ENCODE measurements at places on chromosomes 11 and 22.

GRCh38 chr11:12864316-12865156, 144.6 kb upstream of the RASSF10 start:
- no peak for DNase-seq

DNA sequence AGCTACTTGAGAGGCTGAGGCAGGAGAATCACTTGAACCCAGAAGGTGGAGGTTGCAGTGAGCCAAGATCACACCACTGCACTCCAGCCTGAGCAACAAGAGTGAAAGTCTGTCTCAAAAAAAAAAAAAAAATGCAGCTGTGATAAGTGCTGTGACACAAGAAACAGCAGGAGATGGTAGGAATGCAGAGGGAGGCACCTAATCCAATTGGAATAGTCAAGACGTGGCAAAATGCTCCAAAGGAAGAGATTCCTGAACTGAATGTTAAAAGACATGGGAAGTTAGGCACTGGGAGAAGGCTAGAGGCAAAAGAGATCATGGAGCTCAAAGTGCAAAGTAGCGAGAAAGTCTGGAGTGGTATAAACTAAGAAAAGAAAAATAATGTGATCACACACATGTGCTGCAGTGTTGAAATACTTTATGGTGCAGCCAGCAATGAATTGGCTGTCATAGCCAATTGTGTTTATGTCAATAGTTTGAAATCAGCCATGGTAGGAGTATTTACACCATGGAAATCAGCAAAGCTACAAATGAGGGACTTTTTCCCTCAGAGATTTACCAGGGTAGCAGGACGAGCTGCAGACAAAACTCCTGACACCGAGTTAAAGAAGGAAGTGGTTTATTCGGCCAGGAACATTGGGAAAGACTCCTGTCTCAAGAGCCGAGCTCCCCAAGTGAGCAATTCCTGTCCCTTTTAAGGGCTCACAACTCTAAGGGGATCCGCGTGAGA, 40.9 kb upstream of the LIPT2 start:
- DNase-seq: no peak

- DNase-seq: no peak
Measured at GRCh38 chr22:30304495-30305244, 15.4 kb upstream of the CASTOR1 start.

- DNase-seq: no peak
Measured at GRCh38 chr22:36823186-36823839, 6.5 kb upstream of the PVALB start.

- DNase-seq: no peak
Measured at GRCh38 chr22:17824457-17824856, 50.2 kb upstream of the BID start.

GRCh38 chr22:46010951-46011626, 34.1 kb upstream of the WNT7B start:
- DNase-seq: no peak

- DNase-seq: no peak
Measured at GRCh38 chr22:38137876-38138687, 27.6 kb upstream of the BAIAP2L2 start.

GRCh38 chr11:46055371-46055770, 65.9 kb downstream of the PHF21A start:
- DNase-seq: no peak

DNA sequence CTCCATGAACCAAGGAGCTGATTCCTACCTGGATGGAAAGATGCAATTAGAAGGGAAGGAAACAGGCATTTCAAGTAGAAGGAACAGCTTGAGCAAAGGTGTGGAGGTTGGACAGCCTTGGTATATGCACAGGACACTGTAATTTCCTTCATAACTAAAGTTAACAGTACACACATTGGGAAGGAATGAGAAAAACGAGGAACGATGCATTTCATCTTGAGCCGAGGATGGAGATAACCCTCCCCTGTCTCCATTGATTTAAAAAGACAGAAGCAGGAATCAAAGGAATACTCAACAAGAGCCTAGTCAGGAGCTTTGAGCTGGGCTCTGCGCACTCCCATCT, 2.3 kb upstream of the PRG2 start:
- DNase-seq: no peak

DNA sequence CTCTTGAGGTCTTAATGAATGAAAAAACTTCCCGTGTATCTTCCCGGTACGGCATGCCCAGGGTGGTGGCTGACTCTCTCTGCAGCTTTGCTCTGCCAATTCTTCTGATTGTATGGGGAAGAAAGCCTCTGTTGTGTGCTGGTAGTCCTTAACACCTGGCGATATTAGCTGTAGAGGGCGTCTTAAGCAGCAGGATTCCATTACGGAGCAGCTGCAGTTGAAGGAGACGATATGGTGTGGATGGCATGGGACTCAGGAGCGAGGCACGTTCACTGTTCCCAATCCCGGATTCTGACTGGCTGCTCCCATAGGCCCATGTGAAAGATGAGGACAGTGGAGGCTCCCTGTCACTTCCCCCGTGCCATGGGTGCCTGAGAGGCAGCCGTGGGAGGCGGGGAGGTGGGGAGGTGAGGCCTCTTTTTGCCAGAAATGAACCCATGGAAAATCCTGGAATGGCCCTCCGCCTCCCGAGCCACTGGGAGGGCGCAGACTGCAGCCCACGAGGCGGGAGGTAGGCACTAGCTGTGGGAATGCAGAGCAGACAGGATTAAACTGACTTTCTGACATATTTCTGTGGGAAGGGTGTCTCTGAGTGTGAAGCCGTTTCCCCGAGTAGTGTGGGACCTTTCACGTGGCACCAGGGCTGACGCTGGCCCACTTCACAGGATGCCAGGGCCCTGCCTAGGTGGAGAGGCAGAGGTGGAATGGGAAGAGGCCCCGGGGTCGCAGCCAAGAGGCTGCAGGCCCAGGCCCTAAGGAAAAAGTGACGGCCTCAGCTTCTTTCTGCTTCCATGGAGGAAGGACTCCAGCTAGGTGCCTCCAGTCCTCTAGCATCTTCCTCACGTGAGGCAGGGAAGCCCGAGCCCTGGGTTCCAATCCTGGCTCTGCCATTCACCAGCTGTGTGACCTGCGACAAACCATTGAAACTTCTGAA, 121.4 kb upstream of the CD82 start:
- no peak for DNase-seq

DNA sequence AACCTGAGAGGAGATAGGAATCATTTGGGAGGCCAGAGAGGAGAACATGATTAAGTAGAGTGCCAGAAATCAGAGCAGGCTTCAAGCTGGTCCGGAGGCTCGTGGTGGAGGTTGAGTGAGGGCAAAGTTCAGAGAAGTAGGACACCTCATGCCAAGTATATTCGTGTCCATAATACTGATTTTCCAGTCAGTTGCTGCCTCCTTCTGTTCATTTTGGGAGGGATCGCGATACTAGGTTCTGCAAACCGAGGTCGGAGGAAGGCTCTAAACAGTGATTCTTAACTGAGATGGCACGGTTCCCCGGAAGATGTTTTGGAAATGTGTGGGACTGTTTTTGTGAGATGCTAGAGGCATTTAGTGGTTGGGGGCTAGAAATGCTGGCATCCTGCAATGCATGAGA, 13.6 kb upstream of the CD3E start:
- peak; percentile 39 for DNase-seq

GRCh38 chr11:130422251-130422995, 6.0 kb downstream of the ADAMTS8 start:
- no peak for DNase-seq

DNA sequence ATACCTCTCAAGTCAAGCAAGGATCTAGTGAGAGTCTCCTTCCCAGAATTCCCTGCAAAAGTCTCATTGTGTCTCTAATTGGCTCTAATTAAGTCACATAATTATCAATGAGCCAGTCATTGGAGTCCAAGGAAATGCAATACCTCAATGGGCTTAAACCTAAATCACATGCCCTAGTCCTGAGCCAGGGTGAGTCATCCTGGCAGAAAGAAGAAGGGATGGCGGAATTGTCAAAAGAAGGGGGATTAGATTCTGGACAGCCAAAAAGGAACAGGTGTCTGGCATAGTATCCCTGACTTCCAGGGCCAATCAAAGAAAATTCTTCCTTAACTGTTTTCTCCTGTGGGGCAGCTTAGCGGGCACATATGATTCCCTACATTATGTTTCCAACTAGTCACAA, 25.1 kb upstream of the LDLRAD3 start:
- no peak for DNase-seq

DNA sequence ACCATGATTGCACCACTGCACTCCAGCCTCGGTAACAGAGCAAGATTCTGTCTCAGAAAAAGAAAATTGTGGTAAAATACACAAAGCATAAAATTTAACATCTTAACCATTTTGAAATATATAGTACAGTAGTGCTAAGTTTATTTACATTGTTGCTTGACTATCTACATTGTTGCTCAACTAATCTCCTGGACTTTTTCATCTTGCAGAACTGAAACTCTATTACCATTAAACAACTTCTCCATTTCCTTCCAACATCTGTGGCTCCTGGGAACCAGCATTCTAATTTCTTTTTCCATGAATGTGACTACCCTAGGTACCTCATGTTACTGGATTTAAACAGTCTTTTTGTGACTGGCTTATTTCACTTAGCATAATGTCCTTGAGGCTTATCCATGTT, 13.5 kb upstream of the VWA5A start:
- no peak for DNase-seq

- no peak for DNase-seq
Measured at GRCh38 chr11:33027846-33028536, 11.4 kb upstream of the TCP11L1 start.

- DNase-seq: no peak
Measured at GRCh38 chr11:79762279-79762921, 321.6 kb upstream of the TENM4 start.

GRCh38 chr11:24900960-24901549, 404.2 kb downstream of the LUZP2 start:
- no peak for DNase-seq

DNA sequence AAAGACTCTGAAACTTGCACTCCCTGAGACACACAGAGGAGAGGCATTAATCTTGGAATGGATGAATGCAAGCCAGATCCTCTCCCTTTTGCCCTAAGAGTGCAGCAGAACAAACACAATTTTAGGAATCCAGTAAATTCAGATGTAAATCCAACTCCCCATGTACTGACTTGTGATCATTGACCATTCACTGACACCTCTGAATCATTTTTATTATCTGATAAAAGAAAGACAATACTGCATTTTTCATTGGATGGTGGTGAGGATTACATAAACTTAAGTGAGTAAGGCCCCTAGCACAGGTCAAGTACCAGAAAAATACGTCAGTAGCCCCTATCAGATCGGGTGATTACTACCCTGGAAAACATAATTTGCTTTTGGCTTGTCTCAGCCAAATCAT, 782.9 kb upstream of the API5 start:
- DNase-seq: no peak

DNA sequence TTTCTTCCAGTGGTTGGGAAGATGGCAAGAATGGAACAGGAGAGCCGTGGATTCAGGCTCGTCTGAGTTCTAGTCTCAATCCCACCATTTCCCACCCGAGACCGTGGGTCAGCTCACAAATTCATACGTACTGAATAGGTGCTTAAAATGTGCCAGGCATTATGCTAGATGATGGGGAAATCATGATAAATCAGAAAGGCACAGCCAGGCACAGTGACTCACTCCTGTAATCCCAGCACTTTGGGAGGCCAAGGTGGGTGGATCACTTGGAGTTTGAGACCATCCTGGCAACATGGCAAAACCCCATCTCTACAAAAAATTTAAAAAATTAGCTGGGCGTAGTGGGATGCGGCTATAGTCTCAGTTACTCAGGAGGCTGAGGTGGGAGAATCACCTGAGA, 7.1 kb downstream of the TRIOBP start:
- DNase-seq: no peak

GRCh38 chr22:29348956-29349355, 33.5 kb upstream of the RASL10A start:
- no peak for DNase-seq

DNA sequence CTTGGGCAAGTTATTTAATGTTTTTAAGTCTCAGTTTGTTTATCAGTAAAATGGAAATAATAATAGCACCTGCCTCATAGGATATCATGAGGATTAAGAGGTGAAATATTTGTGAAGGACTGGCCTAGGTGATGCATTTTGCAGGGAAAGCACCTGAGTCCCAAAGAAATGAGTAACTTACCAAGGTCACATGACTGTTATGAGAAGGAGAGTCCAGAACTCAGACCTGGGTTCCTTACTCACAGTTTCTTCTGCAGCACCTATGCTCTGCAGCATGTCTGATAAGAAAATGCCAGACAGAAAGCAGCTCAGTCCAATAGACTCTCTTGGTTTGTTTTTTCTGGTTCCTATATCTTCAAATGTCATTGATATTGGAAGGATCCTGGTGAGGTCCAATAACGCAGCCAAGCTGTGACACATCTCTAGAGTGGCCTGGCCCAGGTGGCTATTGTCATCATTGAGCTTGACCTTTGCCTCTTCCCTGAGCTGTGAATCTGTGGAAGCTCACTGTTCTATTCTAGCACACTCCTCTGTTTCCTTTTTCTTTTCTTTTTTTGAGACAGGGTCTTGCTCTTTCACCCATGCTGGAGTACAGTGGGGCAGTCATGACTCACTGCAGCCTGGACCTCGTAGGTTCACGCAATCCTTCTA, 174.7 kb upstream of the NAV2 start:
- DNase-seq: no peak

GRCh38 chr11:116352881-116353280, 419.9 kb downstream of the BUD13 start:
- no peak for DNase-seq

DNA sequence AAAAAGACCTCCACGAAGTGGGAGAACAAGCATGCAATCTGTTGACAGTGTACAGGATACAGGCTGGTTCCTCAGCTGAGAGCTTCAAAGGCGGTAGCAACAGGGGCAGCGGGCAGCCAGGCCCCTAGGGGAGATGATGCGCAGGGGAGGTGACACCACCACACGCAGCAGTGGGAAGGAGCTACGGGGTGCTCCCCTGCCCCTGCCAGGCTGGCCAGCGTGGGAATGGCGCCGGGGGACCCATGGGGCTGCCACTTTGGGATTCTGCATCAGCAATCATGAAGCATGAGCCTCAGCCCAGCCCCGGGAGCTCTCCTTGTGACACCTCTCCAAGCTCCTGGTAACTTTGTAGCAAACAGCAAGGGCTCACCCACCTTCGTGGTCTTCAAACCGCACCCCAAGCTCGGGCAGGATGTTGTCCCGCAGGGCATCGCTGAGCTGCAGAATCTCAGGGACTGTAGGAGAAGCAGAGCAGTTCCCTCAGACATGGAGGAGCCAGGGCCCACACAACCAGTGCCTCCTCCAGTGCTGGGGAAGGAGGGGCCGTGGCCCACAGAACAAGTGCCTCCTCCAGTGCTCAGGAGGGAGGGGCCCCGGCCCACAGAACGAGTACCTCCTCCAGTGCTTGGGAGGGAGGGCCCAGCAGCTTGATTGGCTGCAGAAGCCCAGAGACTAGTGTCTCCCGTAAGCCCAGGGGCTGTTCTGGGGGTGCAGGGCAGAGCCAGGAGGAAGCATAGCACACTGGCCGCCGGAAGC, 14.6 kb upstream of the NAP1L4 start:
- DNase-seq: no peak

- no peak for DNase-seq
Measured at GRCh38 chr11:74559934-74560309, 32.5 kb upstream of the POLD3 start.

DNA sequence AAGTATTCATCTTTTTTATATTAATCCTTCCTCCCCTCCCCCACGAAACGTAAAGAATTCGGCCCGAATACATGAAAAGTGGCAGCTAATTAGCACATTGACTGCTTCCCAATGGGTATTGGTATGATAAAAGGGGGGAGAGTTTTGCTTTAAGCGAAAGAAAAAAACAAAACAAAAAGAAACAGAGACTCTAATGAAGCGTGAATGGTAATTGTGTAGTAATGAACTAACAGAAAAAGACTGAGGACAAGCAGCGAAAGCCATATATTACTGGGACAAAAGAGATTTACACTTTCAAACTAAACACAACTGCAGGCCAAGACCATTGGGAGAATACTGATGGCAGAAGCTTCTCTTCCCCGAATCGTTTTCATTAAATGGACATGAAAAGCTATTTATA, 2.5 kb downstream of the DBX1 start:
- DNase-seq: no peak

Measured in activated gamma-delta T cell treated with Interleukin-2 at 50 U/mL for 16 hours (primary cell).